RCC 7860 (cell line): ENCODE measurements at places on chromosomes 16 and 17.

- DNase-seq, result no peak
These were observed 46.1 kb downstream of the MARVELD3 start for GRCh38 chr16:71672125-71672524.

GRCh38 chr16:20750558-20750957 is 8.9 kb upstream of the THUMPD1 start:
- DNase-seq, result no peak

GRCh38 chr16:31477220-31478216 is 5.4 kb upstream of the SLC5A2 start:
- DNase-seq, result no peak

DNA sequence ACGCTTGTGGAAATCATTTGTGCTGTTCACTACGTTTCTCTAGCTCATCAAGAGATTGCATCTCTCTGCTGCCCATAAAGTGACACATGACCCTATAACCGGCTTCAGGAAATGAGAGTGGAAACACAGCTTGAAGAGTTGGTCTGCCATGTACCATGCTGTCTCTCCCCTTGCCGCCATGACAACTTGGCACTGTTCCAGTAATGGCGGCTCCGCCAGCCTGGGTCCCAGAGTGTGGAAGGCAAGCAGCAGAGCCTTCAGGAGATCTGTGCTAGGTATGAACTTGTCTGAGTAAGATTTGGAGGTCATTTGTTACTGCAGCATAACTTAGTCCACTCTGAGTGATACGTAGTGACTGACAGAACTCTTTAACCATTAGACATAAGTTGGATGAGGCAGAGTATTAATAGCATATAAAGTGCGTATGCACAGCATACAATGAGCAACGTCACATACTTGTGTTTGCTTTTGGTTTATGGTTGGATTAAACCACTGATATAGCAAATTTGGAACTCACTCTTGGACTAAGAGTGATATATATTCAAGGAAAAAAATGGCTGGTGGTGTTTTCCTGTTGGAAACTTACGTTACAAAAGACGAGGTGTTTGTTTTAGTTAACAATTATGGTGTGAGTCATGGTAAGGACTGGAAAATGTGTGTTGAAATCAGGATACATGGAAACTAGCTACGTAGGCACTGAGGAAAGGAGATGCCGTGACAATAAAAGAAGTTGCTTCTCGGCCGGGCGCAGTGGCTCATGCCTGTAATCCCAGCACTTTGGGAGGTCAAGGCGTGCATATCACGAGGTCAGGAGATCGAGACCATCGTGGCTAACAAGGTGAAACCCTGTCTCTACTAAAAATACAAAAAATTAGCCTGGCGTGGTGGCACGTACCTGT is 24.4 kb upstream of the PMP22 start:
- peak; percentile 38 for DNase-seq

GRCh38 chr16:85302018-85302847 is 190.0 kb upstream of the CIBAR2 start:
- DNase-seq, result peak; percentile 20

GRCh38 chr17:78133971-78134898 is 3.7 kb downstream of the TMC8 start:
- peak; percentile 17 for DNase-seq

- DNase-seq, result peak; percentile 44
These were observed 24.0 kb upstream of the VPS4A start for GRCh38 chr16:69286941-69287713.

GRCh38 chr17:41322094-41322902 is 6.8 kb upstream of the KRTAP17-1 start:
- peak; percentile 64 for DNase-seq

GRCh38 chr16:53457670-53458069 is 23.4 kb downstream of the RBL2 start:
- DNase-seq, result no peak

- no peak for DNase-seq
These were observed 8.9 kb downstream of the ZNF213 start for GRCh38 chr16:3143598-3144320.

- peak; percentile 47 for DNase-seq
These were observed 16.6 kb downstream of the COPRS start for GRCh38 chr17:31842195-31843069.

DNA sequence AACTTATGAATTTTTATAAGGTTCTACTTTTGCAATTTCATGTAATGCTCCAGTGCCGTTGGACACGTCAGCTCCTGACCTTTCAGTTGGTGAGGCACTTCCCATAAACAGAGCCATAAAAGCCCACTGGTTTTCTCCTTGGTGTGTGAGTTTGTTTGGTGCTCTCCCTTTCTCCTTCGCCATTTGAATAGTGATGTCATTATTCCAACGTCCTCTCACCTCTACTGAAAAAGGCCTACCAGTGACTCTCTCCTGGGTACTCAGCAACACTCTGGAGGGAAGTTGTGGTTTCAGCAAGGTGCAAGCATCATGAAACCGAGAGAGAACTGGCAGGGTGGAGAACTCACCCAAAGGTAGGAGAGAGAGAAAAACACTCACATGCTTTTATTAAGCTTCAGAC is 29.6 kb upstream of the HNF1B start:
- DNase-seq, result peak; percentile 30

GRCh38 chr17:47240806-47241205 is 12.8 kb upstream of the ITGB3 start:
- DNase-seq, result no peak

DNA sequence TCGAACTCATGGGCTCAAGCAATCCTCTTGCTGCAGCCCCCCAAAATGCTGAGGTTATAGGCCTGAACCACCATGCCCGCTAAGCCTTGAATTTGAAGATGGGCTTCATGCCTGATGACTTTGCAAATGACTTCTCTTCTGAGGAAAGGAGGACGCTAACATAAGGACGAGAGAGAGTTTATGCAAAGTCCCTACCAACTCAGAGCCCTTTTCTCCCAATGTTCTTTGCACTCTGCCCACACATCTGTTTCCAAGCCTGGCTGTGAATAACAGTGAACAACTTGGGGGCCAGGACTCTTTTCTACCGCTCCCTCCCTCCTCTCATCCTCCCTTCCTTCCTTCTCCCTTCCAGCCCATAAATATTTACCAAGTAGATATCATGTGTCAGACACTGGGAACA is 8.5 kb upstream of the NPIPB2 start:
- no peak for DNase-seq

GRCh38 chr16:86614699-86615098 is 36.4 kb downstream of the FOXL1 start:
- DNase-seq, result no peak

GRCh38 chr17:67283731-67284516 is 38.9 kb upstream of the HELZ start:
- DNase-seq, result no peak

DNA sequence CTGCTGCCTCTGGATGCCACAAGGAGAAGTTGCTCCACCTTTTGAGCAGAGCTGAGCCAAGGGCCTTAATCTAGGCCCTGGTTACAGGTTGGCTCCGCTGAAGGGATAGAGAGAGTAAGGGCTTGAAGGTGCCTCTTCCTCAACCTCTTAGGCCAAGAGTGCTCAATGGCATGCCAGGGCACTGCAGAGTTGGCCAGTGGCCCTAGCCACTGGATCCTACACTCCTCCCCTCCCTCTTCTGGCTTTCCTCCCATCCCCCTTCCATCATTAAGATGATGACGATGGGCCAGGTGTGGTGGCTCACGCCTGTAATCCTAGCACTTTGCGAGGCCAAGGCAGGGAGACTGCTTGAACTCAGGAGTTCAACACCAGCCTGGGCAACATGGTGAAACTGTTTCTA is 50.5 kb downstream of the MYO18A start:
- DNase-seq, result no peak

GRCh38 chr17:80834893-80835275 is 156.8 kb upstream of the CHMP6 start:
- DNase-seq, result no peak

GRCh38 chr17:61458421-61459141 is 6.4 kb downstream of the TBX4 start:
- DNase-seq, result no peak

GRCh38 chr17:7038025-7038862 is 2.4 kb downstream of the SLC16A13 start:
- DNase-seq, result no peak

- DNase-seq, result no peak
These were observed 41.1 kb downstream of the TMEM132E start for GRCh38 chr17:34620458-34620857.

- no peak for DNase-seq
These were observed 87.2 kb upstream of the XYLT1 start for GRCh38 chr16:17557949-17558348.

DNA sequence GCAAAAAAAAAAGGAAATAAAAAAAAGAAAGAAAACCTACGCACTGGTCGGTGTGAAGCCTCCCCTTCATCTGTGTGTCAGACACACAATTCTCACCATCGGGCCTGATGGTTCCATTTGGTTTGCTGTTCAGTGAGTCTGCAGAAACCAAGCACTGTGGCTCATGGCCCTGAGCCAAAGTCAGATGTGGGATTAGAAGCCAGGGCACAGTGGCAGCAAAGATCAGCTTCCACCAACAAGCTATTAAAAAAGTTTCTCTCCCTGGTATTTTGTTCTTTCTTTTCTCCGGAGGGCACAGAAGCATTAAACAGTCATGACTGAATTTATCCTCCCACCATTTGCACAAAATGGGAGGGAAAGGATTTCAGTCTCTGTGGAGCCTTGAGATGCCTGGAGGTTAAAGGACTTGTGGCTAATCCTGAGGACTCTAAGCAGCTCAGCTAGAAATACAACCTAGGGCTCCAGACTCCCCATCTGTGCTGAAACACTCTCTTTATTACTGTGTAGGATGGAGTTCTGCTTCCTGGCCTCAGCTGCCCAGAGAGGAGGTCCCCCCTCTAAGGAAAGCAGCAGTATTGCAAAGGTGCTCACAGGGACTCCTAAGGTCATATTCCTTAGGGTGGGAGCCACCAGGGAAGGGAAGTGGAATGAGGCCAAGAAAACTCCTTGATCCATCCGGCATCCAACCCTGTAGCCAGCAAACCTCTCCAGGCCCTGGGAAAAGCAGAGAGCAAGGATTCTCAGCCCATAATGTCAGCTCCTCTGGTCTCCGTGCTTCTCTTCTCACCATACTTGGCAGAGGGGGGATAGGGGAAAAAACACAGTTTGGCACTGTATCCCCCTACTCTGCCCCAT is 28.2 kb downstream of the SLC39A11 start:
- DNase-seq, result no peak
